Stimulated activated CD8-positive, alpha-beta memory T cell treated with anti-CD3 and anti-CD28 coated beads, Interleukin-7, amount 100 ng/mL, for 4 hours (primary cell): ENCODE measurements at places on chromosomes 7 and 10.
A peak's percentile ranks its signal among the peaks of the same experiment; 100 is the strongest.

DNA sequence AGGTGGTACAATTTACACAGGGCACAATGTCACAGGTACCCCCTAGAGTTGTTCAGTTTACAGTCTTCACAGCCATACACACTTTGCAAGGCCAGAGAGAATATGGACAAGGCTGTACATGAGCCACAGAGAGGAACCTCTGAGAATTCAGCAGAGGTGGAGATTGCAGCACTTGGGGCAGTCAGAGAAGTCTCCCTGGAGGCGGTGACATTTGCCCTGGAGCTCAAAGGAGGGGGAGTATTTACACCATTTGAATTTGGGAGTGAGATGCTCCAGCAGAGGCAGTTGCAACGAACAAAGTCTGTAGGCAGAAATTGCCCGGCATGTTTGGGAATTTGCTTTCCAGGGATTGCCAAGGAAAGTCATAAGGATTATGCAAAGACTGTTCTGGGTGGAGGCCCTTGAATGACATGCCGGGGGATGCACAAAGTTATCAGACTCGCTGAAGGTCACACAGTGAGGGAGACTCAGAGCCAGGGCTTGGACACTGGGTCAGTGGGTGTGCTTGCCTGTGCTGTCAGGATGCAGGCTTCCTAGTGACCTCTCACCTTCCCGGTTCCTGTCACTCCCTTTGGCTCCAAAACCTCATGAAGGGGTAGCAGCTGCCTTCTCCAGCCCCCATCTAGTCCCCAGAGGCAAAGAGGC, 160.7 kb upstream of the PCBD1 start:
- no peak for DNase-seq

DNA sequence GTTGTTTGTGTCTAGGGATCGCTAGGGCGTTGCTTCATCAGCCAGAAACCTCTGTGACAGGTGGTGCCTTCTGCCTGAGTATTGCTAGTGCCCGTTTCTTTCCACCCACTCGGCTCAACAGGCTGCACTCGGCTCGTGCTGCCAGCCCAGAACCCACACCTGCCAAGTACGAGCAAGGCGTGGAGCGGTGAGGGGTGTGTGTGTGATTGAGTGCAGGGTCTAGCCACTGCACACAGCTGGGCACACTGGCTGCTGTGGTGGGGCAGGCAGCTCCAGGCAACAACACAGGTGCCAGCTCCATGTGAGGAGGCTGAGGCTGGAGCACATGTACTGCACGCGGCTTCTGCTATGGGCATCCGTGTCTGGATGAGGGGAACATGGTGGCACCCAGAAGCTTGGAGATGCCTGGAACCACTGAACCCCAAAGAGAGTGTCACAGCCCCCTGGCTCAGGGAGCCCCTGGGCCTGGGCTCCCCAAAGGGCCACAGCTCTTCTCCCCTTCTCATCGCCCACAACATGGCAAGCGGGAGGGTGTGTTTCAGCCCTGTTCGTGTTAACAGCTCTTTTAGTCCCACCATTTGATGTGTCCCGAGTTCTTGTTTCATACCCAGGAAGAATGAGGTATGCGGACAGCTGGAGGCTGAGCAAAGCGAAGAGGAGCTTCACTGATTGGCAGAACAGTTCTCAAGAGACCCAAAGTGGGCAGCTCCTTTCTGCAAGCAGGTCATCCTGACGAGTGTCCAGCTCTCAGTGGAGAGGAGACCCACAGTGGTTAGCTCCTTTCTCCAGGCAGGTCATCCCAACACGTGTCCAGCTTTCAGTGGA, 78.1 kb downstream of the HDAC9 start:
- DNase-seq, result no peak

- DNase-seq, result no peak
These were observed 214.6 kb upstream of the TPK1 start for GRCh38 chr7:145050415-145050814.

DNA sequence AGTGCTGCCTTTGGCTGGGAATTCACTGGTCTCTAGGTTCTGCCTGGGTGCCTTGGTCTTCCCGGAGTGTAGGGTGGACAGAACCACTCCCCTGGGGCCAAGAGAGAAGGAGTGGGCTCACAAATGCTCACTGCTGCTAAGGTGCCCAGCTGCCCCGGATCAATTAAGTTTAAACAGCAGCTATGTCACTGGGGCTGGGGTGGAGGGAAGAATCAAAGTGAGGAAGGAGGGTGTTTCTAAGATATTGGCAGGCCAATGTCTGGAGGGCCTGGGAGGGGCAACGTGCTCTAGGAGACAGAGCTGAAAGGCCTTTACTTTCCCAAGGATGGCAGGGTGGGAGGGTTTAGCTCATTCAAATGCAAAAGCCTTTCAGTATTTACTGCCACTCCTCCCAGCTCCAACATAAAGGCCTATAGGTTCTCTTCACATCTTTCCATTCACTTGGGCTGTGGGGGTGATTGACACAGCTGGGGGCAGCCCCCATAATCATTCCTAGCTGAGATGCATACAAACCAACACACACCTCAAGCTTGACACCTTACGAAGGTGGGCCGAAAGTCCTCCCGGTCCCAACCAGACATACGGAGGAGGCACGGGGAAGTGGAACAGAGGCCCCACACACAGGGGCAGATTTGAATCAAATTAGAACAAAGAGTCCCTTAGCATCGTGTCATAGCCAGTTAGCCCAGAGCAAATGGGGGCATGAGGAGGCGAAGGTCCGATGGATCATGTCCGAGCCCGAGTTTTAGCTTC, 108.0 kb upstream of the EFCAB10 start:
- no peak for DNase-seq

DNA sequence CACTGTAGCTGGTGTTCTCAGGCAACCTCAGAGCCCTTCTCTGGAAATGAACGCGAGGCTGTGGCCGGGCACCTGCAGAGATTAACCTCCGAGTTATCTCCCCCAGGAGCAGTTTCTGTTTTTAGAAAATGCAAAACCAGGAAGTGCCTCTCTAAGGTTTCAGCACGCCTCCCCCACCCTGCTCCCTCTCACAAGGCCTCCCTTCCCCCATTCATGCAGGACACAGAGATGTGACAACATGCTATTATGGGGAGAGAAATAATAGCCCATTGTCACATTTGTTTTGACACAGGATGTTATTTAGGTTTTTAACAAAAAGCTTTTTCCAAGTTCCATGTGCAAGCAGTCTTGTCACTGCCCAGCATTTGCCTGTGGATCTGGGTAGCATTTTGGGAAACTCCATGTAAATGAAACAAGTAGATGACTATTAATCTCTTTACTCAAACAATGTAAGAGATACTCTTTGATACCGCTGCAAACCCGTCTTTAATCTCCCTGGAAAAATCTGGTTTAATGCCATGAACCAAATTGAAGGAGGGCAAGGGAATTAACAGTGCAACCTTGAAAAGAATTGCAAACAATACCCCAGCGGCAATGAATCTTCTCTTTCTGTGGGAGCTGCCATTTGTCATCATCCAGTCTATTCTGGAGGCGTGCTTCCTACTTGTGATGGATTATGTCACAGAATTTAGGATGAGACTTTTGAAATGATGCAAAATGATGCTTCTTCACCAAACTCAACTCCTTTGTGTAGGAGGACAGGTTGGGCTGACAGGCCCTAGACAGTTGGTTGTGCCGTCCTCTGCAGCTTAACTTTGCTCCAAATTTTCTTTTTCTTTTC, 86.5 kb upstream of the NMT2 start:
- DNase-seq, result no peak

GRCh38 chr10:123132576-123133477, 2.9 kb upstream of the HMX3 start:
- peak; percentile 69 for DNase-seq

DNA sequence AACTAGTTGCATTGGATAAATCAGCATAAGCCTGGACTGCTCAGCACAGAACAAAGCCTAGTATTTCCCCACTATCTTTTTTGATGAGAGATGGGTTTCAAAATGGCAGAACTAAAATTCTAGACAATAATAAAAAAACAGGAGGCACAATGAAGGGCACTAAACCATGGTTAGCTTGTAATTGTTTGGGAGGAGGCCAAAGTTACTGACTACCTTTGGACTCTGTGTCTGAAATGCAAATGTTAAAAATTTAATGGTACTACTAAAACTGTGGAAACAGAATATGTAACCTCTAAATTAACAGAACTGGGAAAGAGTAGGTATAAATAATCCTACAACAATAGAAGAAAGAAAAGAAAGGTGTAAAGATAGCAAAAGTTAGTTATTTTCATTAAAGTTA, 13.0 kb downstream of the ADAM12 start:
- DNase-seq, result no peak

DNA sequence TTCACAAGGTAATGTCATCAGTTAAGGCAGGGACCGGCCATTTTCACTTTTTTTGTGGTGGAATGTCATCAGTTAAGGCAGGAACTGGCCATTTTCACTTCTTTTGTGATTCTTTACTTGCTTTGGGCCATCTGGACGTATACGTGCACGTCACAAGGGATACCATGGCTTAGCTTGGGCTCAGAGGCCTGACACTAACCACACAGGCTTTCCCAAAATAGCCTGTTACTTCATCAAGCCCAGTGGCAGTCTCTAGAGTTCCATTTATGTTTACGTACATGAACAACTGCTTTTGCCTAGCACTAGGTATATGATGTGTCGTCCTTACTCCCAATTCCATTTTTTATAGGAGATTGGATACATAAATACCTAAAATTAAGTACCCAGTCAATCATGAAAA, 237.9 kb downstream of the C7orf25 start:
- DNase-seq, result no peak

DNA sequence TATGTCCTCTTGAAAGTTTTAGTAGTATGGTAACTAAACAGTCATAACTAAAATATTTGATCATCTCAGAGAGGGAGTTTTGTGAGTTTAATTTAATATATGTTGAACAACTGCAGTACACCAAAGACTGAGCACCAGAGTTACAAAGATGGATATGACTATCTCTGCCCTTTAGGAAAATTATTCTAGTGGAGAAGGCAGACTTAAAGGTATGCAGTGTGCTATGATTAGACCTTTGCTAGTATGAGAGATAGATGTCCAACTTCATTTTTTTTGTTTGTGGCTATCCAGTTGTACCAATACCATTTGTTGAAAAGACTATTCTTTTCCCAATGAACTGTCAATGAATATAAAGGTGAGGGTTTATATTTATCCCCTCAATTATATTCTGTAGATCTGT, 33.4 kb downstream of the AKAP9 start:
- DNase-seq, result no peak

DNA sequence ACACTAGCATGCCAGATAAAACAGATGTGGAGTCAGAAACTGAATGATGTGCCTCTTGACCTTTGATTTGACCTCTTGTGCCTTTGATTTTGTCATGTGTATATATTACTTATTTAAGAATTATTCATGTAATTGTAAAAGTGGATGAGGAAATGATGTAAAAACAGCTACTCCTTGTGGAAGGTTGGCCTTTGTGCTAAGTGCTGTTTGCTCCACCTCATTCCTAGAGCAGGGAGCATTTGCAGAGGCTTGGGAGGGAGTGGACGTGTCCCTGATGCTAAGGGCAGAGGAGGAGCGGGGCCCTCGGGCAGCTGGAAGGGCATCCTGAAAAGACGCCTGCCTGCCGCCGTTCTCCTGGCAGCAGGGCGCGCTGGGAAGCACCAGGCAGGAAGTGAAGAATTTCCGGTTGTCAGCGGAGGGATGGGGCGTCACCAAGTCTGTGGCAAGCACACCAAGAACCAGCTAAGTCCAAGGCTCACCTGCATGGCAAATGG, 197.6 kb upstream of the ZNF32 start:
- DNase-seq, result peak; percentile 5

DNA sequence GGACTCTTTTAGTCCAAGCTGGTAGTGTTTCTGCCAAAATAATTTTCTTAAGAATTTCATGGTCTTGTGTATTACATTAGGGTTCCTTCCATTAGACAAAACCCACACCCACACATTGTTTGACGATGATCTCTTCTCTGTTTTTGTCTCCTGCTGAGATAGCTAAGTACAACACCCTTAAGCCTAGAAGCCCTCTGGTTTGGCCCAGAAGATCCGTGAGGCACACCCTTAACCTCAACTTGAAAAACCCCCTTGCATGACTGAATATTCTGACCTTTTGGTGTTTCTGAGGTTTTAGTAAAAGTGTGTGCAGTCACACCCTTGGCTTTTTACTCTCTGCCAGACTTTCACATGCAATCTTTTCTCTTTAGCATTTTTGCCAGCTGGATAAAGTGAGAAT, 29.3 kb upstream of the ERCC6 start:
- DNase-seq, result no peak
